ENCODE measurements at places on chromosomes 3 and 15.

GRCh38 chr15:96804754-96805153, 474.3 kb downstream of the NR2F2 start:
- no peak for DNase-seq

- DNase-seq = no peak
Observed at GRCh38 chr3:151599103-151599672, 134.5 kb upstream of the AADACL2 start.

GRCh38 chr3:141436180-141436579, 50.6 kb upstream of the RASA2 start:
- no peak for DNase-seq

DNA sequence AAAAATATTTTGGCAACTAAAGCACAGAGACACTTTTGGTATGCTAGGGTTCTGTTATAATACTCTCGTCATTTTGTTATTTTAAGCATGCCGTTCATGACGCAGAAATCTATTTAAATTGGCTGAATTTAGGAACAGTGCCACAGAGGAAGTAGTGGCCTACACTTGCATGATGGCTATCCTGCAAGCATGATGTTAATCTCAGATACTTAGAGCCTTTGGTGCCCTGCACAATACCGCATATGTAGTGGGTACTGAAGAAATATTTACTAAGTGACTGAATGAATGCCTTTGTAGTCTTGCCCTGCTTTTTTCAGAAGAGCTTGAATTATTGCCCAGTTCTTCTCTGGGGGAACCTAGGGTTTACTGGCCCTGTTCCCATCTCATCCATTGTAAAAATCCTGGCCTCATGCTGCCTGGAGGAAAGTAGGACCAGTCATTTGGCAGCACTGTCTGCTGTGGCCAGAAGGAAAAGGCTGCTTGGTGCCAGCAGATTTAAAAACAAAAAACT, 79.0 kb downstream of the SERPINI1 start:
- no peak for DNase-seq

- no peak for DNase-seq
Observed at GRCh38 chr3:151559736-151560135, 98.9 kb upstream of the IGSF10 start.

All from activated CD8-positive, alpha-beta memory T cell treated with anti-CD3 and anti-CD28 coated beads for 1 hour (primary cell).